ENCODE measurements at places on chromosomes 3 and 15.

DNA sequence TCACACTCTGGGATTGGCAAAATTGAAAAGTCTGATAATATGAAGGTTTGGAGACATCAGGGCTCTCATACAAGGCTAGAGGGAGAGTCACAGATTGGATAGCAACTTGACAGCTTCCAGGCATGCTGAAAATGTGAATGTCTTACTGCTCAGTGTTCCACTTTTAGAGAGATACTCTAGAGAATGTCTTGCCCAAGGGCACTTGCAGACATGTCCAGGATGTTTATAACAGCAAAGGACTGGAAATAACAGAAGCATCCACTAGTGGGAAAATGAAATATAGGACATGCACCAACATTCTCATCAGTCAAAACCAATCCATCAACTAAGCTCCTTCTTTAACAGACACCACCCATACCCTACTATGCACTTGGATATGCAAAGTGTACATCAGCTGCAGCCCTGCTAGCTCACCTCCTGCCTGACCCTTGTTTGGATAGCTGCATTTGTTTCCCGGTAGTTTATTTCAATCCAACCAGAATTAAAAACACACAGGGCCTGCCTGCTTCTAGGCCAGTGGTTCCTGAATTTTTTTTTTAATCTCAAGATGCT lies 101.6 kb upstream of the ARHGEF3 start:
- DNase-seq = no peak

DNA sequence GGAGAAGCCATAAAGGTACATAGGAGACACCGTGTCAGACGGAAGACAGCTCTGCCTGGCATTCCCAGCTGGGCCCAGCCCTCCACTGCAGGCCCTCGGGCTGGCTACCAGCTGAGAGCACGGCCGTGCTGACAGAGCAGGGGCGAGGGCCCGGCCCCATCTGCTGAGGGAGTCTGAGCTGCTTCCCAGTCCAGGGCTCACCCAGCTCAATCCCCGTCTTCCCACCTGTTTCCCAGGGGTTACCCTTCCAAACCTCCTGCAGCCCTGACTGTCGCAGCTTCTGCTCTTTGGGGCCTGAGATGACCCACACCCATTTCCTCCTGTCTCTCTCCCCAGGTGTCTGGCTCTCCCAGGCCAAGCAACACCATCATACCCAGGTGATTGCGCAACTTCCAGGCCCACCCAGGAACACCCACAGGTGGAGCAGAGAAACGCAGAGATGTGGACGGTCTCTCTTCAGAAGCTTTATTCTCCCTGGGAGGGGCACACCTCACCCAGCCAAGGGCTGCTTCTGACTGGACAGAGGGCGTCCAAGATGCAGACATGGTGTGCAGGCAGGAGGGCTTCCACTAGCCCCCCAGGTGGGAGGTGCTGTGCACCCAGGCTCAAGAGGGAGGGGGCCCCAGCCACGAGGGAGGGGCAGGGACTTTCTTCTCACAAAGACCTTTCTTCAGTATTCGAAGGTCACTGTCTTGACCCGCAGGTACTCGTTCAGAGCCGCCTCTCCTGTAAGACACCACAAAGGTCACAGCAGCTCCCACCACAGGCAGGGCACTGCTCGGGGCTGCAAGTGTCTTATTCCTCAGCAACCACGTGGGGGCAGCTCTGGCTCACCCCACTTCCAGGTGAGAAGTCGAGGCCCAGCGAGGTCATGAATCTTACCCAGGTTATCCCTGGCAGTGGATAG lies 19.4 kb upstream of the SLC41A3 start:
- DNase-seq = no peak

DNA sequence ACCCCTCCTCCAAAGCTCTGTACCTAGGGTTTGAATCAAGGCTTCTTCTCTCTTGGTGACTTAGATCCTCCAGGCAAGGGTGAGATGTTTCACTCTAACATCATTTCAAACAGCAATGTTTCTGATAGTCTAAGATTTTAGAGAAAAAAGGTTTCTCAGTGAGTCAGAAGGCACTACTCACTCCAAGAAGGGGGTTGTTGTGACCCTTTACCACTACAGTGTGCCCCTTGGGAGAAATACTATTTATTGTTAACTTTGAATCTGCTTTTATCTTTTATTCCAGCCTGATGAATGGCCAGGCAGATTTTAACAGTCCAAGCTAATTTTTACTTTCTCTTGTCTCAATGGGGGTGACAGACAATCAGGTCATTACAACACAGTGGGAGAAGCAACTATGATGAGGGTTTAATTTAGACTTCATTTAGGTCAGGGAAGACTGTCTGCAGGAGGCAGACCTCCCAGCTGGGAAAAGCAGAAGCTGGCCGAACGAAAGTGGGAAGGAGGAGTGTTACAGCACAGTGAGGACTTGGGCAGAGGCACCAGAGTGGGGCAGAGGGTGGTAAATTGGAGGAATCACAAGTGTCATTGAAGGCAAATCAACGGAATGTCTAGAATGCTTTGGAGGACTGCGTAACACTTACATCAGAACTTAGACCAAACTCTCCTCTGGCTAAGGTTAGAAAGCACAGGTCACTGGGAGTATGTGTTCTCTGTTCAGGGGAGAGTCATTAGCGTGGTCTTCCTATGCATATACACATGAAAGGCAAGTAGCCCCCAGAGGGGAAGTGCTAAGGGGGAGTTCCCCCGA lies 21.2 kb downstream of the ZNF860 start:
- no peak for DNase-seq

GRCh38 chr15:46732060-46732459 lies 985.2 kb upstream of the SEMA6D start:
- DNase-seq = no peak

DNA sequence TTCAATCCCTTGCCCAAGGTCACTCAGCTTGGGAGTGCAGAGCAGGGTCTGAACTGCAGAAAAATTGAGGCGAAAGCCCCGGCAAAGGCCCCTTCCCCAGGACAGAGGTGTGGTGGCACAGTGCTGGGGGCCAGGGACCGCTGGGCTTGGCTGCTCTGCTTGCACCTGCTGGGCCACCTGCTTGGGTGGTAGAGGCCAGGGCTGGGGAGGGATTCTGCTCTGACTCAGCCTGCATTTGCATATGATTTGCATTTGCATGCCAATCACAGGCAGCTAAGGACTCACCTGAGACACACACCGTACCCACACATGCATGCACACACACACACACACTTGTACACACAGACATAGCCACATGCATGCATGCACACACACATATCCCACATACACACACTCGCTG lies 9.9 kb downstream of the GRM2 start:
- DNase-seq = no peak

- no peak for DNase-seq
Measured at GRCh38 chr15:27956285-27956684, 142.8 kb downstream of the OCA2 start.

GRCh38 chr15:85318048-85318731 lies 62.2 kb upstream of the AKAP13 start:
- DNase-seq = no peak

DNA sequence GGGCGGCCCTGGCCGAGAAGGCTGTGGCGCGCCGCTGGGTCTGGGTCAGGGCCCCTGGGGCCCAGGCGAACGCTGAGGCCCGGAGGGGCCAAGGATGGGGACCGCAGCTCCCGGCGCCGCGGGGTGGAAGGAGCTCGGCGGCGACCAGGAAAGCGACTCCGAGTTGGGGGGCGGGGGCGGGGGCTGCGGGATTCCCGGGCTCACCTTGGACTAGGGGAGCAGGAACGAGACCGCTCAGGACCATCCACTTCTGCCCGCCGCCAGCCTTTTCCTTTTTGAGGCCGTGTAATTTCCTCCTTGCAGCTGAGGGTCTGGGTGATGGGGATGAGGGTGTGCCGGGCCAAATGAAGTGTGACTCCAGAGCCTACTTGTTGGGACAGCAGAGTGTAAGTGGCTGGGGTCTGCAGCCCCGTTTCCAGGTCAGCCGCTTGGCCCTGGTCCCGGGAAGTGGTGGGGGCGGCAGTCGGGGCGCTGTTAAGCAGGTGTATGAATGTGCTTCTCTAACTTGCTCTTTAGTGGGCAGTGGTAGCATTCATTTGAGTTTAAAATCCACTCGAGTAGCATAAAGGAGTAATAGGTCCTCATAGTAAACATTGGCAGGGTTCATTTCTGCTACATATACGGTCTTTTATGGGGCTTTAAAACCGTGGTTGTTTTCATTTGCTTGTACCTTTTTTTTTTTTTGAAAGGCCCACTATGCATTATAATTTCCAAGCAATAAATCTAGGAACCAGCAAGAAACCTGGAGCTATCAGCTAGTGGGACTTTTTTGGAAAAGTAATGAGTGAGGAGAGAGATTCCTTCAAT lies 717 bp downstream of the PXK start:
- DNase-seq = no peak

DNA sequence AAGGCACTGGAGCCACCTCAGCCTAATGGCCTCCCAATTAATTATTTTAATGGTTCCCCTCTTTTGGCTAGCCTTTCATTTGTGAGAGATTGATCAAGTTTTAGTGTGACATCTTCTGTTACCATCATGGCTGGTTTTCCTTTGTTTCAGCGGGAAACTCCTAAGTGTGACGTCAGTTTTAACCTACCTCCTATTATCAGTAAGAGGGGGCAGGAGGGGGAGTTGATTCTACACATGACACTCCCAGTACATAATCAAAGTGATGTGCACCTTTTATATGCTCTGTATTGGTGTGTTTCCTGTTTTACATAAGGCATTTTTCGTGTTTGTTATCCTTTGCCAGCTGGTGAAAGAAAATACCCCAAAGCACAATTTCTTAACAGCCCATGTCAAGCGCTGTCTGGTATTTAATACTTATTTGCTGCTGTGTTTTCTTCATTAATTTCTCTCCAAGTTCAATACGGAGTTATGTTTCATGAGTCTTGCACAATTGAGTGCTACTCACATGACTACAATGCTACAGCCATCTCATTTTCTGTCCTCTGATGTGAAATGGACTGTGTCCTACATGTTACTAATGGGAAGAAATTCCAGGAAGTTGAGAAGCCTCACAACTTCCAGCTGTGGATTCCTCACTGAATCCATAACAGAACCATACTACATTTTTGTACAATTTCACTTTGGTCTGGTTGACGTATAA lies 52.2 kb upstream of the POLR2M start:
- no peak for DNase-seq

DNA sequence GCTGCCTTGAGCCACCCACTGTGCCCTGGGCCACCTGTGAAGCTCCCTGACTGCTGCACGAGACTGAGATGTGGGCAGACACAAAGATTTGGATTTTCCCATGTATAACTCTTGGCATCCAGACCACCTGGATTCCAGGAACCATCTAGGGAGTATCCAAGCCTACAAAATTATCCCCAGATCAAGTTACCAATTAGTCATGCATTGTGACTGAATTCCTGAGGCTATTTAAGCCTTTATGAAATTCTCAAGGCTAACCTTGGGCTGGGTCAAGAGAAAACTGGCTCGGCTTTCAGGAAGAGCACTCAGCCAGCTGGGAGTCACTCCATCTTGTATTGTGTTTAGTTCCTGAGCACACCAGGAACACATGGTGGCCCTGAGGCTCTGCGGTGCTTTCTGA lies 13.3 kb upstream of the ATP13A5 start:
- no peak for DNase-seq

DNA sequence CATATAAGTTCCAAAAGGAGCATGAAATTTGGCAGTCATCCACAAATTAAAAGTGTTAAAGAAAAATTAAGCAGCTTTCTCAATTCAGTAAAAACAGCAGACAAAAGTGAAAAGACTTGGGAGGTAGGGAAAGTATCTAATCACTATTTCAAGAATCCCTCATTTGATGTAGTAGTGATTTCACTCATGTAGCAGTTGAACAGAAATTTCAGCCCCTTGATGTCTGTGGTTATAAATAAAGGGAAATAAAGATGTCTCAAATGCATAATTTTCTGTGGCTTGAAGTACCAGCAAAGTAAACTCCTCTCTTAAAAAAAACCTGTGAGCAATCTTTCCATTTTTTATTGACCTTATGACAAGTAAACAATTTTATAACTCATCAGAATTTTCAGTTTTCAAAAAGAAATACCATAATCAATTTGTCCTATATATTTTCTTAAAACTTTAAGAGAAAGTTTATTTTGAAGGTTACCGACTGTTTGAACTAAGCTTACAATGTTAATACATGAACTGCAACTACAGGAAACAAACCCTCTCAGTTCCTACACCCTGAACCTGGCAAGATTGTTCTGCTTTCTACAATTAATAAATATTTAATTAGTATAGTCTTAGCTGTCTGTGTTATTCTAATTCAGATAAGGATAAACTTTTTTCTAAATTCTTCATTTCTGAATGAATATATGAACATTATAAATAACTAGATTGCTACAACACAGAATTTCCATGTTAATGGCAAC lies 94.2 kb downstream of the CBLB start:
- DNase-seq = no peak

DNA sequence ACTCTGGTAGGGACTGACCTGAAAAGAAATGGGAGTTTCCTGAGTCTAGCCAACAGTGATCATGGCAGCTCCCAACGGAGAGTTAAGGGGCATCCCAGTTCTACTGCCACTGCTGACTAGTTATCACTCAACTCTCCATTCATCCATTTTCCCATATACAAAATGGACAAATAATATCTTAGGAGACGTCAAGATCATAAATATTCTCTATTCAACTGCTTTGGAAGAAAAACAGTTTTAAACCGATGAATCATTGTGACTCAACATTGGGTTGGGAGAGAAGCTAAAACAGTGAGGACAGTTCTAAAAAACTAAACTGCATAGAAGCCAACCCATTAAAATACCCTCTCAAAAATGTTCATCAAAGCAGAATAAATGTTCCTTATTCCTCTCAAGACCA lies 57.6 kb upstream of the CHRM5 start:
- DNase-seq = no peak

GRCh38 chr3:135228201-135228600 lies 433.1 kb downstream of the EPHB1 start:
- no peak for DNase-seq

DNA sequence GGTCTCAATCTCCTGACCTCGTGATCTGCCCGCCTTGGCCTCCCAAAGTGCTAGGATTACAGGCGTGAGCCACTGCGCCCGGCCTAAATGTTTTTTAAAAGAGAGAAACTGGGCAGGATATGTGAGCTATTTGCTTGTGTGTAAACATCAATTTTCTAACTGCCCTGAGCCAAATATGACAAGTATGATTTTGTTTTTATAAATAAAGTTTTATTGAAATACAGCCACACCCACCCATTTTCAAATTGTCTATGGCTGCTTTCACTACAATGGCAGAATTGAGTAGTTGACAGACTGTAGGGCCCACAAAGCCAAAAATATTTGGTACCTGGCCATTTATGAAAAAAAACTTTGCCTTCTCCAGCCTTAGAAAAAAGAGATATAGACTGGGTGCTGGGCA lies 15.9 kb upstream of the HDC start:
- DNase-seq = no peak
